Ascending aorta (tissue), 2 donors: ENCODE measurements at places on chromosomes 7 and 10. TPM values are rescaled to one million over a fixed set of nuclear protein-coding genes. Genes with fewer than 3 reads are reported as not detected.
A peak's percentile ranks its signal among the peaks of the same experiment; 100 is the strongest.

DNA sequence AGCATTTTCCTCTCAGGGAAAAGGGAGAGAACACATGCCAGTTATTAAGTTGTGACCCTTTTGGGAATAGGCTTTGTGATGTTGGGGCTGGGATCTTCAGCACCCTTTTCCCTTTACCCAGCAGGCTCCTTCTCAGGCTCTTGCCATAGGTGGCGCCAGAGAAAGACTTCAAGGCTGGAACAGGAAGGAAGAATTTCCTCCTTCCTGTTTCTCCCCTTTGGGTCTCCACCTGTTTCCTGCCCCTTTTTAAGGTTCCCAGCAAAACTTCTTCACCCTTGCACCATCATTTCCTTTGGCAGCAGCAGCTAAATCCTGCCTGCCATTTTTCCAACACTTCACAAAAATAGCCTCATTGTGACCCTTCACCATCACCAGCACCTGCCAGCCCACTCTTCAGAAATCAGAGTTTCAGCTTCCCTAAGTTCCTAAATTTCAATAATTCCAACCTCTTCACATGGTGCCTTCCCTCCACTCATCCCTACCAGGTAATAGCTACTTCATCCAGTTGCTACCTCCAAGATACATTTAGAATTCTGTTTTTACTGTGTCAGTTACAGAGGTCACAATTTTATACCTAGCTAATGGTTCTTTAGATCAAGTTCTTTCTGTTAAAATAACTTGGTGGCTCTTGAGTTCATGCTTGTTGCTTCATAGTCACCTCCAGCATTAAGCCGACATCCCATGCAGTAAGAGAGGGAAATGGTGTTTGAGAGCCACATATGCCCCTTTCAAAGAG lies 22.4 kb upstream of the FOXK1 start:
- no peak for DNase-seq

The NKX6-2 gene
- total RNA-seq = not detected

The TSPAN12 gene
- 28.9 TPM for total RNA-seq

- DNase-seq = no peak
Measured at GRCh38 chr7:112462236-112462635, 12.0 kb downstream of the IFRD1 start.

The SERPINE1 gene
- total RNA-seq = 1,267 TPM

DNA sequence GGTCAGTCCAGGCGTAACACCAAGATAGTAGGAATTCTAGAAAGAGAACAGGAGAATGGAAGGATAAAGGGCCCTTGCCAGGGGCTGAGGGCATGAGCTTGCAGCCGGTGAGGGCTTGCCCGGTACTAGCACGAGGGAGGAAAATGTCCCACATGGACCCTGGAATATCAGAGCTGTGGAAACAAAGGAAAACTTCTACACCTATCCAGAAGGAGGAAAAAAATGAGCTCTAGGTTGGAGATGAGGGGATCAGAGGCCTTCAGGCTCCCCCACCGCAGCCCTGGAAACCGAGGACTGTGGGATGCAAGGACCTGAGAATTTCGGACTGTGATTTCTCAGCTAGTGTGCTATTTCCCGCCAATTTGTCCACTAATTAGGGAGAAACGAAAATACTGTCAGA lies 22.1 kb downstream of the RAMP3 start:
- peak; percentile 15 for DNase-seq
